Activated naive CD8-positive, alpha-beta T cell treated with anti-CD3 and anti-CD28 coated beads, Interleukin-2, amount 10 ng/mL, durations not matched to agents 7 days and 5 days (primary cell): ENCODE measurements at places on chromosomes 12 and 14. TPM values are rescaled to one million over a fixed set of nuclear protein-coding genes. Genes with fewer than 3 reads are reported as not detected.

The GPX2 gene
- total RNA-seq: not detected

The PIK3C2G gene
- total RNA-seq: not detected

- no peak overlapping the region for H3K4me3 ChIP-seq
- no peak overlapping the region for H3K27ac ChIP-seq
- no peaks in the 10 kb centered on the region for H3K36me3 ChIP-seq
Measured at GRCh38 chr12:41304526-41304925, 116.4 kb downstream of the PDZRN4 start.

- no peaks in the 10 kb centered on the region for H3K27me3 ChIP-seq
- no peak overlapping the region for H3K4me3 ChIP-seq
- DNase-seq: no peak
- H3K36me3 ChIP-seq: peaks cover 33% of the 10 kb centered on the region
- H3K4me1 ChIP-seq: peaks cover 3% of the 10 kb centered on the region
Measured at GRCh38 chr14:21414137-21414631, 30.4 kb upstream of the SUPT16H start.

DNA sequence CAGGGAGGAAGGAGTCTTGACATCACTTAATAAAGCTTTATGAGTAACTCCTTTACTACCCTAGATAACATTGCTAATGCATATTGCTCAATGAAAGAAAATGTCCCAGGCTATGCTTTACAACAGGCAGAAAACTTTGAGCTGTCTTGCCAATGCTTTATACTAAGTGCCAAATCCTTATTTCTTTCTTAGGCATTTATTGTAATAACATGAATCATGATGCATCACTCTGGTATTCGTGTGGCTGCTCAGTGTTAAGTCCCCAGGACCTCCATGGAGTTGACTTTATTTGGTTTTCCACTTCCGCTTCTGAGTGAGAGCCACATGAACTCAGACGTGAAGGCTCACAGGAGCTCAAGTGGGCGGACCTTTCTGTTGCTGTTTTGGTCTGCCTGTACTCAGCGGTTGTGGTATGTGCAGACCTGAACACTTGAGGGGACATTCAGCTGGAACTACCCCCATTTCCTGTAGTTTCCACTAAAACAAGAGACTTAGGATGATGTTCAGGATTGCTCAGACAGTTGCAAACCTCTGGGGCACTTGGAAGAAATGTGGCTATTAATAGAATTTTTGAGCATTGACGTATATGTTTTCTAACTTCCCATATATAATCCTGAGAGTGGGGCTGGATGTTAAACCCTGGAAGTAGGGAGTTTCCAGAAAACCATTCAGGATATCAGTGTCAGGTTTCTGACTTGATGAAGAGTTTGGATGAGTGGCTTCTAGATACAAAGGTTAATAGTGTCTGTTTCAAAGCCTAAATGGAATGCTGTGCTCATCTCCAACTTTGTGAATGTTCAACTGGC lies 258.6 kb downstream of the MSRB3 start:
- no peak for DNase-seq
- no peak overlapping the region for H3K4me3 ChIP-seq
- no peak overlapping the region for H3K27ac ChIP-seq
- peaks cover 2% of the 10 kb centered on the region for H3K27me3 ChIP-seq
- no peaks in the 10 kb centered on the region for H3K36me3 ChIP-seq
